RPMI7951 (cell line): ENCODE measurements at places on chromosomes 2 and 18. TPM values are rescaled to one million over a fixed set of nuclear protein-coding genes. Genes with fewer than 3 reads are reported as not detected.

DNA sequence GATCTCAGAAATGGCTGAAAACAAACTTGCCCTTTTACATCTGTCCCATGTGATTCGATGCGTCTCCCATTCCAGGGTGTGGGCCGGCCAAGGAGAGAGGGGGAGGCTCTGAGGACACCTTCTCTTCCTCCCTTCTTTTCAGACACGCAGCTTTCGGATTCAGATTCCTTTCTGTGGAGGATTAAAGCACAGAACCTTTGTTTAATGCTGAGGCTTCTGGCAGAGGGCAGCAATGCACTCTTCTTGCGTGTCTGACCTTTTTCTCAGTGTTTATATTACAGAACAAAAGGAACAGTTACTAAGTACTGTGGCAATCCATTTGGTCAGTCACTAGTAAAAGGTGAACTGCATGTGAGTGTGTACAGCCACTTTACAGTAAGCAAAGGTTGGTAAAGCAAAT lies 268.9 kb upstream of the CCDC68 start:
- no peak for DNase-seq

The NT5DC4 gene
- total RNA-seq, result not detected in 2 replicates

The INHA gene
- 0.10 and 0.12 TPM in 2 replicates for total RNA-seq

DNA sequence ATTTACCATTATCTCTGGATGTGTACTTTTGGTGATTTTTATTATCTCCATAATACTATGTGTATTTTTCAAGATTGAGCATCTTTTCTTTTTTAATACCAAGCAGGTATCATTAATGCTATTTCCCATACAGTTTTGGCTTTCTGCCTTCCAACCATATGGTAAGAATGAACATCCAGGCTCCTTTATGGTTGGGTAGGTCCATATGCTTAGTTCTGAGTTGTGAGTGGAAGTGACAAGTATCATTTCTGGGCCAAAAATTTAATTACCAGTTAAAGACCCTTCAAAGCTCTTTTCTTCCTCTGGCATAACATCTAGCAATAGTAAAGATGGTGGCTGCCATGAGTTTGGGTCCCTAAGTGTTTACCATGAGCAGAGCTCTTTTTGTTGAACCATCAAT lies 4.3 kb upstream of the RBM43 start:
- no peak for DNase-seq
